ENCODE measurements at places on chromosomes 12 and 14.

GRCh38 chr12:107487011-107487680 is 198.5 kb upstream of the PWP1 start:
- no peak for DNase-seq

DNA sequence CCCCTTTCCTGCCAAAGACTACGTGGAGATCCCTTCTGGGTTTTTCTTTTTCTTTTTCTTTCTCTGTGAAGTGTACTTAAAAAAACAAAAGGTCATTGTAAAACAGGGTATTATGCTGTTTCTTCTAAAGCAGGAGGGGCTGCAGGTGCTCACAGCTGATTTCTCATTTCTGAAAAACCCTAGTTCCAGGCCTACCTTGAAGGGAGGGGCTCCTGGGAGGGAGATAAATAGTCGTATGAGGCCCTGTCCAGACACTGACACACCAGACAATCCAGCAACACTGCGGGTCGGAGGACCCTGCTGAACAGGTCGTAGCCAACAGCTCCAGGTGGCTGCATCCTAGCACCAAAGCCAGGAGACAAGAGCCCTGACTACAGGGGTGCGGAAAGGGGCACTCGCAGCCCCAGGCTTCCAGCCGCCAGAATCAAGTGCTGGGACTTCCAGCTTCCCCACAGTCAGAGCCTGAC is 41.1 kb downstream of the PSMA6 start:
- no peak for DNase-seq

- DNase-seq: no peak
Observed at GRCh38 chr12:19654650-19655376, 215.5 kb downstream of the AEBP2 start.

DNA sequence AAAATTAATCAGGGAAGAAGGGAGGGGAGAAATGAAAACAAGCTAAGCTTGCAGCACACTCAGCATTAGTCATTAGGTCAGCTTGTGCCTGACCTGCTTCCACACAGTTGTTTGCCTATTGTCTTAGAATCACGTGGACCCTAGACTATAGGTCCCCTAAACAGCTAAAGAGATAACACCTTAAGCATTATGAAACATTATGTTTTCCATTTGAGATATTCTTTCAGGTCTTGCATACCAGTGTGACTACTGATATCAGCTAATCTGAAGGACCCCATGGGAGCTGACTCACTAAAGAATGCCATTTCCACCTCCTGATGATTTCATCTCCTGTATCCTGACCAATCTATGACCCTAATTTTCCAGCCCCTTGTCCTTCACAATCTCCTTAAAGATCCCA is 154.1 kb upstream of the FUT8 start:
- no peak for DNase-seq

- DNase-seq: no peak
Observed at GRCh38 chr14:67622675-67623074, 3.0 kb downstream of the ARG2 start.

DNA sequence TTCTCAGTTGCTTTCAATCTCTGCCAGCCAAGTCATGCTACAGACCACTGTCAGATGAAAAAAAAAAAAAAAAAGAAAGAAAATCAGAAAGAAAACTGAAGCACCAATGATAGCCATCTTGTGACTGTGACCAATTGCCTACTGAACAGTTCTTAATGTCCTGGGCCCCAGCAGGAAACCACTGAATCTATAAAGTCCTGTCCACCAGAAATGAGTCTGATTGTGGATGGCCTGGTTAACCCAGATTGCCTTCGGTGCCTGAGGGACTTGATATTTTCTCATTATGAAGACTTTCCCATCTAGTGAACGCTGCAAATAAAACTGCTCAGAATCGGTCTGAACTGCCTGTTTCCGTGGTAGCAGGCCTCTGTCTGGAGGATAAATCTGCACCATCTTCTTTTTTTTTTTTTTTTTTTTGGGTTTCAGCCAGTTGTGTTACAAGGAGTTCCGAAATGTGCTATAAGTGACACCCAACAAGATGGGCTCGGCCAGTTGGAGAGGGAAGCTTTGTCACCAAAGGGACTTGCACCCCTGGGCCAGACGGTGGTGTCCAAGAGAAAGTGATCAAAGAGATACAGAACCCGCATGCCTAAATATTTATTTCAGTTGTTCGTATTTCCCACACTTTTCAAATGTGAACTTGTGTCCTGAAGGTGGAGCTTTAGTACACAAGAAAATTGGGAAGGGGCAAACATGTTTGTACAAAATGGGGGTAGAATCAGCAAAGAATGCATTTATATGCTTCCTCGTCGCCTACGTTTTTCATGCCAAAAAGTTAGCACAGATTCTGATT is 3.0 kb upstream of the PLXNC1 start:
- no peak for DNase-seq

DNA sequence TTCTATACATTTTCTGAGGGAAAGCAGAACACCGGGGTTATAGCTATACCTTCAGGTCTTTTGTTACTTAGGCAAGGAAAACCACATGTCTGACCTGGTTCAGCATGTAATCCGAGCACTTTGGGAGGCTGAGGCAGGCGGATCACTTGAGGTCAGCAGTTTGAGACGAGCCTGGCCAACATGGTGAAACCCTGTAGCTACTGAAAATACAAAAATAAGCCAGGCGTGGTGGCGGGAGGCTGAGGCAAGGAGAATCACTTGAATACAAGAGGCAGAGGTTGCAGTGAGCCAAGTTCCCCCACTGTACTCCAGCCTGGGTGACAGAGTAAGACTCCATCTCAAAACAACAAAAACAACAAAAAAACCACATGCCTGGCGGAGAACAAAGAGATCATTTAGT is 177.6 kb downstream of the ACSS3 start:
- no peak for DNase-seq

DNA sequence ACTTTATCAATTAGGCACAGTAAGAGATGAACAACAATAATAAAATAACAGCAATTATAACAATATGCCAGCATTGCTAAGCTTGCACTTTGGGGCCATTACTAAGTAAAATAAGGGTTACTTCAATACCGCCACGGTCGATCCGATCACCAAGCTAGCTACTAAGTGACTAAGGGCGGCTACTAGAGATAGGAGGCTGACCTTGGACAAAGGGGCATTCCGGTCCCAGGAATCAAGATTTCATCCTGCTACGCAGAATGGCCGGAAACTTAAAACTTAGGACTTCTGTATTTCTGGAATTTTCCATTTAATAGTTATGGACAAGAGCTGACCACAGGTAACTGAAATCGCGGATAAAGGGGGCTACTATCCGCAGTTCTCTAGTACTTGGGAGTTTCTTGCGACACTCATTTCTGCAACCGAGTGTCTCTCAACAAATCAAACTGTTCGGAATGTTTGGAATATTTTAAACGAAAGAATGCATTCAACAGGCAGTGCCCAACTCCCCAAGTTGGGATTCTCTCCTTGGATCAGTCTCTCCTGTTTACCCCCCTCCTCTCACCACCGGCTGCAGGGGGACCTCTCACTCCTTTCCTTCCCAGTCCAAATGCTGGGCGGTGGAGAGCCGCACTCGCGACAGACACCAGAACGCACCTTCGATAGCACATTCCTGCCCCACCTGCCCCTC is 650 bp downstream of the HEBP1 start:
- no peak for DNase-seq

DNA sequence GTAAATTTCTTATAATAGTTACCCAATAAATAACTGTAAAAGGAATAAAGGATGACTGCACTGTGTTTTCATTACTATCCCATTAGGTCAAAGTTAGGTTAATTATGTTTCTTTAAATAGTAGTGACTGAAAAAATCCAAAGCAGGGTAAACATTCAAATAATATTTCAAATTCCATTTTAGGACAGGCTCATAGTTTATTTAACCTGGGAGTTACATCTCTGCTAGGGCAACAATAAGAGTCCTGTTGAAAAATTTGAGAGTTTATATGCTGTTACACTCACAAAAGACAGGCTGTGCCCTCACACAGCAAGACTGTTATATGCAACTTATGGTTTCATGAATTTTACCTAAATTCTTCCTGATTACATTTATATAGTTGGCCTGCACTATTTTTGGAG is 8.0 kb downstream of the ERP27 start:
- DNase-seq: no peak

- no peak for DNase-seq
Observed at GRCh38 chr12:25482625-25483024, 70.5 kb downstream of the LMNTD1 start.

DNA sequence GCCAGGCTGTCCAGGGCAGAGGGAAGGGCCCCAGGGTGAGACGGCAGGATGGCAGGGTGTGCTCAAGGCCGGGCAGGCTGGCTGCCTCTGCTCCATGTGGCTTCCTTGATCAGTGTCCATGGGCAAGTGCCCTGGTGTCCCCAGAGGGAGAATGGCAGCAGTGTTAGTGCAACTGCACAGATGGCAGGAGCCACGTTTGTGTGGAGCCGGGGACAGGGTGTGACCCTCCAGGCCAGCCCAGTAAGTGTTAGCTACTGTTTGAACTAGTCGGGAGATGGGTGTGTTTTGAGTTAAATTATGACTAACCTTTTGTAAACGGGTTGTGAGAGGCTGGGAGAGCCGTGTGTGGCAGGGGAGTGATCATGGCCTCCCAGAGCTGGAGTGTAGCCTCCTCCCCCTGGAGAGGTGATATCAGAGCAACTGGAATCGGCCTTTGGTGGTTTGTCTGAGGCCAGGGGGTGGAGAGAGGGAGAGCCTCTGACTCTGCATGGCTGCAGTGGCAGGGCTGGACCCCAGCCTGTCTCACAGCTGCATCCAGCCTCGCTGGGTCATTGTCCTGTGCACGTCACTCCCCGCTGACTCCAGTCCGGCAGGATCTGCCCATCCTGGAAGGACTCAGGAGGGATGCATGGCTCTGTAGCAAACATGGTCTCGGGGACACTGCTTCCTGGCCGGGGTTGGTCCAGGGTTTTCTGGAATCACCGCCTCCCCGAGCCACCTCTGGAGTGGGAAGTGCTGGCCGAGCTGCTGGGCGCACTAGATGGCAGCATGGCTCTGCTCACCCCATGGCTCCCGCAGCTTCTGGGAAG is 27.8 kb downstream of the AACS start:
- DNase-seq: no peak

Data from activated T-cell treated with anti-CD3 and anti-CD28 coated beads for 1 hour (primary cell).